ENCODE measurements at places on chromosomes 6 and 20.

DNA sequence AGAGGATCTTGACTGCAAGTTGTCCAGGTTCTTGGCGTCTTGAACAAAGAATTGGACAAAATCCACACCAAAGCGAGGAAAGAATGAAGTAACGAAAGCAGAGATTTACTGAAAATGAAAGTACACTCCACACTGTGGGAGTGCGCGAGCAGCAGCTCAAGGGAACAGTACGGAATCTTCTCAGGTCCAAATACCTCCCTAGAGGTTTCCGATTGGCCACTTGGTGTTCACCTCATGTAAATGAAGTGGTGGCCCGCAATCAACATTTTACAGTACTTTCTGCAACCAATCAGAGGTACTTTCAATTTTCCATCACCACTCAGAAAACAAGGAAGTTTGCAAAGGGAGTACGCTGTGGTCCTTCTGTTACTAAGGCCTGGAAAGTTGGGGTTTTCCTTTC, 122.4 kb downstream of the PTPRK start:
- no peak for DNase-seq

GRCh38 chr6:81901551-81901966, 149.1 kb upstream of the TENT5A start:
- no peak for DNase-seq

DNA sequence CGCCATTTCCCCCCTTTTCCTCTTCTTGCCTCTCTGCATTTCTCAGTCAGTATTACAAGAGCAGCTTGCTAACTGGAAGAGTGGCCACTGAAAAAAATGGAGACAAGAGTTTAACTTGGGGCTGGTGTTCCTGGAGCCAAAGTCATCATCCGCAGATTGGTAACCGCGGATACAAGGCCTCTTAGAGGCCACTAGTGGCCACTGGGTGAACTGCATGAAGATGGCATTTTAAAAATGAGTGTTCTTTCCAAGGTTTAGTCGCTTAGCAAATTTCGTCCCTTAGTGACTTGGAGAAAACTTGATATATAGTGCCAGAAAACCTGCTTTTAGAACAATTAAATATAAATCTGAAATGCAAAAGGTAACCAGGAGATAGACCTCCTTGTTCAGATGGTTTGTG, 4.8 kb downstream of the F13A1 start:
- DNase-seq = no peak

DNA sequence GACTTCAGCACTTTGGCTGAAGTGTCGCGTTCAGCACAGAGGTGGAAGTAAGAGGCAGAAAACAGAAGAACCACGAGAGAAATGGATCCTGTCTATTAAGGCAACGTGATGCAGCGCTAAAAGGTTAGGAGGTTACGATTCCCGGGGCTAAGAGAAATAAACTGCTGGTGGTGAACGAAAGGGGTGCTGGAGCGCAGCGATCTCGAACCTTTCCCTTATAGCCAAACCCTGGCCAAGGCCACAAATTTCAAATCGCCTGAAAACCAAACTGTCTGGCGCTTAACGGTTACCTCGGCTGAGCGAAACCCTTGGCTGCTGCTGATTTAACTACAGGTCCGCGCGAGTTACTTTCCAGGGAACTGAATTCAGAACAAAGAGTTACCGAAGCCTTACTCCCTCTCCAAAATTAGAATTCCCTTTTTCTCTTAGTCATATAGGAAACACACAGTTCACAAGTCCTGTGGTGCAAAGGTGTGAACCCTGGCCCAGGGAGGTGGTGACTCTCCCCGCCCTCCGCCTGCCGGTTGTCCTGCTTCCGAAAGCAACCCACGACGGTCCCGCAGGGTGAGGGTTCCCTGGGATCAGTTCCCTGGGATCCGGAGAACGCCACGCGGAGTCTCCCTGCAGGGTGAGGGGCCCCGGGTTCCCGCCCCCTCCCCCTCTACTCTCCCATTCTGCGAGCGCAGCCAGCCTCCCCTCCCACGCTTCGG, 1.3 kb upstream of the SLC35D3 start:
- DNase-seq = no peak

- DNase-seq = no peak
Observed at GRCh38 chr6:123759472-123759871, 44.2 kb upstream of the NKAIN2 start.

DNA sequence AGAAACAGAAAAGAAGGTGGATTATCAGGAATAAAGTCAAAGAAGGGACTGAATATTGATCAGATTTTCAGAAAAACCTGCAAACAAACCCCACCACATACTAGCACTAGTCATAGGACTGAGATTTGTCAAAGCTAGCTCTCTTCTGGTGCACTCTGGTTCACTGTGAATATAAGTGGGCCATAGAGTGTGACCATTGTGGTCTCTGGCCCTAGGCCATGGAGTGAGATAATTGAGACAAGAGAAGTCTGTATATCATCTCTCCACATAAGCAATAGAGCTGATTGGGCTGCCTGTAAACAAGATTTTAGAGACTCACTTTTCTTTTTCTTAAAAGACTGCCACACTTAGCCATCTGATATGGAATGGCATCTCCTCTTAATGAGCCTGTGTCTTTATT, 247.2 kb downstream of the LAMA2 start:
- DNase-seq = no peak

GRCh38 chr6:52734072-52734471, 29.2 kb downstream of the GSTA2 start:
- DNase-seq = no peak

DNA sequence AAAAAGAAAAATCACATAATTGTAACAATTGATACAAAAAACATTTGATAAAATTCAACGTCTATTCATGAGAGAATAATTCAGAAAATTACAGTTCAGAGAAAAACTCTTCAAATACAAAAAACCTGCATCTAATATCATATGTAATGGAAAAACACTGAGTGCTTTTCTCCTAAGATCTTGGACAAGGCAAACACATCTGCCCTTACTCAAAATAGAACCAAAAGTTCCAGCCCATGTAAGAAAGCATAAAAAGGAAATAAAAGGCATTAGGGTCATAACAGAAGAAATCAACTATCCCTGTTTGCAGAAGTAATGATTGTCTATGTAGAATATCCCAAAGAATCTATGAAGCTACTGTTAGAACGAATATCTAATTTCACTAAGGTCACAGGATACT, 721.4 kb downstream of the RFPL4B start:
- no peak for DNase-seq

All from NCI-H345 (cell line).